ENCODE measurements at places on chromosomes 5 and 9. TPM values are rescaled to one million over a fixed set of nuclear protein-coding genes. Genes with fewer than 3 reads are reported as not detected.

FOXE1 gene
- total RNA-seq, result not detected

PPP2R2B gene
- total RNA-seq, result 0.51 TPM

FOXD4L4 gene
- not detected for total RNA-seq

CDH10 gene
- total RNA-seq, result not detected

MLANA gene
- not detected for total RNA-seq

SLC45A2 gene
- total RNA-seq, result not detected

GRCh38 chr5:143968071-143968878 is 156.3 kb downstream of the HMHB1 start:
- no peak for DNase-seq

GRCh38 chr5:59560553-59560952 is 333.0 kb downstream of the PDE4D start:
- no peak for DNase-seq

GRCh38 chr5:36054647-36055046 is 12.0 kb downstream of the UGT3A2 start:
- no peak for DNase-seq

DNA sequence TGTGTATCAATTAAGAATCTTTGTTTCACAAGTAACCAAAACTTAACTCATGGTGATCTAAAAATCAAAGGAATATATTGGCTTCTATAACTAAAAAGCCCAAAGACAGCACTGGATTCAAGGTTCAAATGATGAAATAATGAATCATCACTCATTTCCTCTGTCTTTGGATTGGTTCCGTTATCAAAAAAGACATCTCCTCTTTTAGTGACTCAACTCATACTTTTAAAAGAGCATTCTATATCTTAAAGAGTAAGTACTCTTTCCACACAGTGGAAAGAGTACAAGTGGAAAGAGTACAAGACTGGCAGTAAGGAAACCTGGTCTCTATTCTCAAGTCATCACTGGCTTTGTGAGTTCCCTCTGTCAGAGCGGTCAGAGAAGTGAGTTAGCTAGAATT is 141.4 kb upstream of the NMUR2 start:
- DNase-seq, result no peak

- no peak for DNase-seq
These were observed 6.4 kb downstream of the TLE4 start for GRCh38 chr9:79577969-79578723.

GRCh38 chr9:108475813-108476212 is 380.0 kb downstream of the ACTL7B start:
- DNase-seq, result no peak

DNA sequence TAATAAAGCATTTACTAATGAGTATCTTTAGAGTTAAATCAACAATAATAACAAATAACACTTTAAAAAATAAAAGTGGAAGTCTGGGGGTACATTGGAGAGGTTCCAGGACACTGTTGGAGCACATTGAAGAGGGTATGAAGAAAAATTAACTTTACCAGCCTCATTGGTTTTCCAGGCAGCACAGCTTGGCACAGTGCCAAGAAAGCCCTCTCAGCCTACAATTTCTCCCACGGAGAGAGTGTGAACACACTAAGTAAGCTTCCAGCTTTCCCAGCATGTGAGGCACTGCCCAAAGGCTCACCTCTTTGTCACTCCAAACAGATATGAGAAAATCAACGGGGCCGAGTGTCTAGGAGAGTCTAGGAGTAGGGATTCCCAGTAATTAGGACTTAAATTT is 1912.8 kb upstream of the NUDT12 start:
- DNase-seq, result no peak

DNA sequence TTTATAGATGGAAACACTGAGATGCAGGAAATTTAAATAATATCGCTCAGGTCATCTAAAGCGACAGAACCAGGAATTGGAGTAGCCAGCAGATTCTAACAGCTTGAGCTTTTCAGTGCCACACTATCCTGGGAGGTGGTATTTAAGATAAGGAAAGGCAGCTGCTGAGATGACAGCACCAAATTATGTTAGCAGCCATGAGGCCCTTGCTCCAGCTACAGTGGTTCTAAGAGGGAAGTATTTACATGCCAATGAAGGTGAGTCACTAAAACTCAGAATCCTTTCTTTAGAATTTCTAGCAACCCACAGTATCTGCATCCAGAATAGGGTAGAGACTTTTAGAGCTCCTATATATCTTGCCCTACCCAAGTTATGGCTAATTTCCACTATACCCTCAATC is 127.0 kb upstream of the VLDLR start:
- no peak for DNase-seq

DNA sequence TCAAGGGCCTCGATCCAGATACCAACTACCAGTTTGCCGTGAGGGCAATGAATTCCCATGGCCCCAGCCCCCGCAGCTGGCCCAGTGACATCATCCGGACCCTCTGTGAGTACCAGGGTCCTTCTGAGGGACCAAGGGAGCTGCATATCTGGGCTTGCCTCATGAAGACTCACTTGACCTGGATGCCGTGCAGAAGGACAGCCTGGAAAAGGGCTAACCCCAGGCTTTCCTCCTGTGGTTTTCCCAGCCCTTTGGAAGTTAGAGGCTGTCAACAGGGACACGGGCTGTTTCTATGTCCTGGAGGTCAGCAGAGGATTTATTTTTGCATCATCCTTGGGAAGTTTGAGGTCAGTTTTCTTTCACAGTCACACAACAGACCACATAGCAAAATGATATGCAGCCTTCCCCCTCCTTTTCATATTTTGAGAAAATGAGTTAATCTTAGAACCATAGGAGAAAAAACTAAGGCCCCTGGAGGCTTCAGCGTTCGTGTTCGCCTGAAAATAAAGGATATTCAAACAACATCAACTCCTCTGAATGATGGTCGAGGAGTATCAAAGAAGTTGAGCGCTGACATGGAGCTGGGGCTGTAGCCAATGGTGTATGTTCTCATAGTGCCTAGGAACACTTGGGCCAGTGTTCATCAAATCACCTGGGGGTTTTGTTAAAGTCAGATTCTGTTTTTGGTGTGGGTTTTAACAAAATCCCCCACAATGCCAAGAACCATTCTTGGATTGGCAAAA is 112.2 kb downstream of the EGFLAM start:
- peak; percentile 40 for DNase-seq

GRCh38 chr9:100699668-100700067 is 121.8 kb downstream of the CAVIN4 start:
- DNase-seq, result no peak

GRCh38 chr9:108575276-108575675 is 280.5 kb downstream of the ACTL7B start:
- no peak for DNase-seq

- DNase-seq, result no peak
These were observed 103.5 kb downstream of the ACER2 start for GRCh38 chr9:19512103-19512832.

DNA sequence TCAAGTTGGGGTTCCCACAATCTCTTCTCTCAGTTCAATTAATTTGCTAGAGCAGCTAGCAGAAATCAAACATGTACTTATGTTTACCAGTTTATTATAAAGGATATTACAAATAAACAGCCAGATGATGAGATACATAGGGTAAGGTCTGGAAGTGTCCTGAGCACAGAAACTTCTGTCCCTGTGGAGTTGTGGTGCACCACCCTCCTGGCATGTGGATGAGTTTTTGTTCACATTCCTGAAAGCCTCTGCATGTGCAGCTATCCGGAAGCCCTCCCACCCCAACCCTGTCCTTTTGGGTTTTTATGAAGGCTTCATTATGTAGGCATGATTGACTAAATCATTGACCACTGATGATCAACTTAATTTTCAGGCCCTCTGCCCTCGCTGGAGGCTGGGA is 791.2 kb upstream of the ZNF608 start:
- DNase-seq, result no peak

- DNase-seq, result no peak
These were observed 287.6 kb downstream of the RFX3 start for GRCh38 chr9:3238236-3238635.
